ENCODE measurements at places on chromosomes 16 and 17.

- DNase-seq = no peak
Observed at GRCh38 chr16:50992350-50993032, 158.6 kb downstream of the SALL1 start.

DNA sequence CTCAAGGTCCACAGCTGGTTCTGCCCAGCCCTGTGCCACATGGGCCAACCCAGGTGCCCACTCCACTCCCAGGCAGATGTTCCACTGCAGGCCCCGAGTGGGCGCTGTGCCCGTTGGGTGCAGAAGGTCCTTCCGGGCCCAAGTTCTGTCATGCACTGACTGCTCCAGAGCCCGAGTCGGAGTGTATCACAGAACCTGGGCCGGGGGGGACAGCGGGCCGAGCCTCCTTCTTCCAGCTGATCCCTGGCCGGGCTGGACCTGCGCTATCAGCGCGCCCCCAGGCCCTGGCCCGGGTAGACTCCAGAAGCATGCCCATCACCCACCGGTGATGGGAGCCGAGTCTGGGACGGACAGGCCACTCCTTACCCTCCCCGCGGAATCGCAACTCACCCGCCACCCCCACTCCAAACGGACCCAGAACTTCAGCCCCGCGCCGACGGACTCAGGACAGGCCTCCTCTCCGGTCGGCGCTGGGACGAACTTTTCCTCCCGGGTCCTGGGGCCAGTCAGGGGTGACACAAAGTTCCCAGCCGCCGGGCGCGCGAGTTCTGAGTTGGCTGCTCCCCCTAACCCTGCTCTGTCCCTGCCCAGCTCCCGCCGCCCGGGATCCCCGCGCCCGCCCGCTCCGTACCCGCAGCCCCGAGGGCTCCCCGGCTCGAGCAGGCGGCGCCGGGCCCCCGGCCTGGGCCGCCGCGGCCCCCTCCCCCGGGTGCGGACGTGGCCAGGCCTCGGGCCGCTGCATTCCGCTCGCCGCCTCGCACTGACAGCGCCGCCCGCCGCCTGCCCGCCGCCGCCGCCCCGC, at the start of gene COPZ2:
Gene COPZ2, minus strand, starts transcription at position 762 of the 802 bp plus-strand sequence. Its CDS starts 20 bp downstream, at position 742.
- no peak for DNase-seq

DNA sequence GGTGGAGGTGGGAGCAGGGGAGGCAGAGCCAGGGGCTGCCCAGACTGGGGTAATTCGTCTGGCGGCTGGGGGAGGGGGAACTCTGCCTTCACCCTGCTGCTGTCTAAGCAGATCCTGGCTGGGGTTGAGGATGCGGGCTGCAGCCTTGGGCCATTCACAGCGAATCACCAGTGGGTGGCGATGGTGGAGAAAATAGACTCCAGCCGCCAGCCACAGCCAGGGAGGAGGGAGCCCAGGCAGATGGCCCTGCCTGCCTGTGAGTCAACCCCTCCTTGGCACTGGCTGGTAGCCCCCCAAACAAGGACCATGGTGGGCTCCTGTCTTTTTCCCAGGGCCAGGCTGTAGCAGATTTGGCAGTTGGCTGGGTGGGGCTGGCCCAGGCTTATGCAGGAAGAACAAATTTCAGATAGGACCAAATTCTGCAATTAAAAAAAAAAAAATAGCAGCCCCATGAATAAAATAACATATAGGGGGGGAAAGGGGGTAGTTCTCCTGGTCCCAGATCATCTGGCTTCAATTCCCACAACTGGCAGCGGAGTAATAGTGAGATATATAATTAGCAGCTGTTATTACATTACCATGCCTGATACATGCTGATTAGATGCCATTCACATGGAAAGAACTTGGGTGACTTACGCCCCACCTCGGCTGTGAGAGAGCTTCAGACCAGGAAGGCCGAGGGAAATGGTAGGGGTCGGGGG, 41.5 kb upstream of the CDH5 start:
- no peak for DNase-seq

- no peak for DNase-seq
Observed at GRCh38 chr17:68349157-68349556, 57.9 kb downstream of the ARSG start.

- no peak for DNase-seq
Observed at GRCh38 chr16:12330946-12331345, 354.4 kb downstream of the SNX29 start.

DNA sequence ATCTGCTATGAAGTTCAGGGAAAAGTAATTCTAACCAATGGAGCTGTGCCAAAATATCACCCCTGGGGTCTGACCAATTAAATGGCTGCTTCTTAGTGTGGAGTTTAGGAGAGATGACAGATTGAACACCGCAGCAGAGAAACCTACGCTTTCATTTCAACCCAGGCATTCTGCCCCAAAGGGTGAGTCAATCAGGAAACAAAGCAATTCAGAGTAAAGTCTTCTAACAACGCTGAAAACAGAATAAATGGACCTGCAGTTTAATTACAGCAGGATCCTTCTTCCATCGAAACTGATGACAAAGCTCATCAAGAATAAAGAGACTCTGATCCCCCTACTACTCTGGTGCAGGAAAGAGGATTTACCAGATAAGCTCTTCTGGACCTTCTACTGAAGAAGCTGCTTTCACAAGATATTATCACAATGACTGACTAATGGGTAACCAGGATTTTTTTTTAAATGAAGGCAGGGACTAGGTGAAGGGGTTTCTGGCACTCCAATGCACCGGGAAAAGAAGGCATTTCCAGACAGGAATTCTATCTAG, 16.7 kb downstream of the RFFL start:
- no peak for DNase-seq

GRCh38 chr16:83728492-83728891, 79.3 kb upstream of the HSBP1 start:
- DNase-seq = no peak

- DNase-seq = peak; percentile 5
Observed at GRCh38 chr17:79919164-79919585, 79.9 kb upstream of the CBX4 start.

DNA sequence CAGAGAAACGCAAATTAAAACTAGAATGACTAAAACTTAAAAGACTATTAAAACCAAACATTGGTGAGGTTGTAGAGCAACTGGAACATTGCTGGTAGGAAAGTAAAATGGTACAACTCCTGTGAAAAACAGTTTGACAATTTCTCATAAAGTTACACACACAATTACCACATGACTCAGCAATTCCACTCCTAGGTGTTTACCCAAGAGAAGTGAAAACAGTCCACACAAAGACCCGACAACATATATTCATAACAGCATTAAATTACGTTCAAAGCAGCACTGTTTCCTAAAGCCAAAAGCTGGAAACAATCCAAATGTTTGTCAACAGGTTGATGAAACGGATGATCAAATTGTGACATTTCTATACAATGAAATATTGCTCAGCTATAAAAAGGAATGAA, 26.5 kb upstream of the ALOX12 start:
- DNase-seq = no peak

GRCh38 chr16:84720177-84720579, 20.4 kb downstream of the USP10 start:
- no peak for DNase-seq

- no peak for DNase-seq
Observed at GRCh38 chr17:181245-182049, at the start of gene DOC2B. TSS of gene DOC2B (minus strand) at chr17:181650. CDS start at chr17:181479, 171 bp downstream.

GRCh38 chr17:42562388-42563142, 617 bp downstream of the COASY start:
- DNase-seq = no peak

GRCh38 chr16:47461598-47462266, 601 bp downstream of the PHKB start:
- DNase-seq = no peak

GRCh38 chr17:57242148-57242547, 14.2 kb upstream of the MSI2 start:
- no peak for DNase-seq

GRCh38 chr16:78709137-78709884, 609.9 kb downstream of the WWOX start:
- no peak for DNase-seq

DNA sequence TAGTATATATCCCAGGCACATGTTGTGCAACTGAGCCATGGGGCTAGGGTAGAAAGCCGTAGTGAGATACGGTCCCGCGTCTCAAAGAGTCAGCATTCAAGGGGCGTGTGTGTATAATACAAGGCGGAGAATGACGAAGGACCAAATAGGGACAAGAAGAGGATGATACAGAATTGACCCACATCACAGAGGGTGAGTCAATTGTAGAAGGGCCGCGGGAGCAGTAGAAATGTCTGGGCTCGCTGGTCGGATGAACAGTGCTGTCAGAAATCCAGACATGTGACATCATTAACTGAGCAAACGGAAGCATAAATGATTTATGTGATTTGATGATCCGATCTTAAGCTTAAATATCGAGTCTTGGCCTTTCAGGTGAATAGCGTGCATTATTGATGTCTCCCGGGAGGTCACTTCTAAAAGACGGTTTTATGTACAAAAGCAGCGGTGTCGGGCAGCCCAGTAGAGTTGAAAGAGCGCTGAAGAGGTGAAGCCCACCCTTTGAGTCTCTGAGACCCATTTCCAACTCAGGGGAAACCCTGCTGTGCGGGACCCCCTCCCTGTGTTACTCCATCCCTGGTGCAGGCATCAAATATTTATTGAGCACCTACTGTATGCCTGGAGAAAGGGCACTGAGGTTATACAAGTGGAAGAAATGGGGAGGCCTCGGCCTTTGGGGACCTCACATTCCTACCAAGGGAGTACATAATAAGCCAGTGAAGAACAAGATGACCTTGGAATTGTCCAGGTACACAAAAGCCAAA, 45.1 kb downstream of the ATP2C2 start:
- no peak for DNase-seq

Data from HS-27A (cell line).